GF-D8 (cell line): ENCODE measurements at places on chromosomes 4 and X.

GRCh38 chr4:55784747-55785146 lies 34.8 kb upstream of the EXOC1L start:
- no peak for DNase-seq

- no peak for DNase-seq
Observed at GRCh38 chr4:177396352-177396751, 45.9 kb downstream of the AGA start.

DNA sequence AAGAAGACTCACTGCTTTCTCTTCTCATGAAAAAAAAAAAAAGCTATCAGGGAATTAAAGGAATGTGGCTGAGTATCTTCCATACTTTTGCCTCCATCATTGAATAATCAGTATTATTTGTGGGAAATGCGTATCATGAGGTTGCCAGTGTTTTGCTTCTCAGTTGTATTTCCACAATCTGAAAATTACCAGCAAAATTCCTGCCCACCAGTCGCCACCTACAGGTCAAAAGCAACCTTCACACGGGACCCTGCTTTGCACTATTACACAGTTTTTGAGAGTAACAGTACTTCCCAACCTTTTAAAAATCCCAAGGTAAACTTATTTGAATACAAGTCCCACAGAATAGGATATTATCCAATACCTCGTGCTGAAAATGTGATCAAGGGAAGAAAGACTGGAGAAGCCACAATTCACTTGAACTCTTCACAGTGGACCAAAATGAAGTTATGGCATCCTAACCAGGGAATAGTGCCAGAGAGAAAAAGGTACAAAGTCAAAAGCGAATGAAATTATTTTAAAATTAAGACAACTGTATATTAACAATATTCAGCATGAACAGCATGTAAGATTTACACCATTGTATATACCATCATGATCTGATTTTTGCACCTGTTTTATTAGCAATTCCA lies 30.4 kb downstream of the PGRMC1 start:
- no peak for DNase-seq

DNA sequence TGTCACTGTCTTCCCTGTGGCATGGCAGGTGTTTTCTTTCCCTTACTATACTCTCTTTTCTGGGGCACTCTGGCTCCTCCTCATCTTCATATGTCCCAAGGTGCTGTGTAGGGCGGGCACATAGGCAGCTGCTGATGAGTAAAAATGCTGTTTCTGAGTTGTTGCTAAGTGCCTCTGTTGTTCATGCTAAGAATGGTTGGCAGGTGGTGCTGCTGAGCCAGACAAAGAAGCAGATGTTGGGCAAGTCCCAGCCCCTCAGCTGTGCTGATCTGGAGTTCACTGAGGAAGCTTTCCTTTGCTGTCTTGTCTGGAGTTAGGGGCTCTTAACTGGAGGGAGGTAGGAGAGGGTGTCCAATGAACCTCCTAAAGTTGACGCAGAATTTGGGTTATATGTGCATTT lies 40.6 kb downstream of the HADH start:
- DNase-seq = no peak

GRCh38 chrX:46258356-46258755 lies 286.9 kb downstream of the ZNF674 start:
- no peak for DNase-seq

- DNase-seq = peak; percentile 49
Observed at GRCh38 chrX:53287493-53288138, 6.2 kb upstream of the IQSEC2 start.
